ENCODE measurements at places on chromosomes 1 and 21.

DNA sequence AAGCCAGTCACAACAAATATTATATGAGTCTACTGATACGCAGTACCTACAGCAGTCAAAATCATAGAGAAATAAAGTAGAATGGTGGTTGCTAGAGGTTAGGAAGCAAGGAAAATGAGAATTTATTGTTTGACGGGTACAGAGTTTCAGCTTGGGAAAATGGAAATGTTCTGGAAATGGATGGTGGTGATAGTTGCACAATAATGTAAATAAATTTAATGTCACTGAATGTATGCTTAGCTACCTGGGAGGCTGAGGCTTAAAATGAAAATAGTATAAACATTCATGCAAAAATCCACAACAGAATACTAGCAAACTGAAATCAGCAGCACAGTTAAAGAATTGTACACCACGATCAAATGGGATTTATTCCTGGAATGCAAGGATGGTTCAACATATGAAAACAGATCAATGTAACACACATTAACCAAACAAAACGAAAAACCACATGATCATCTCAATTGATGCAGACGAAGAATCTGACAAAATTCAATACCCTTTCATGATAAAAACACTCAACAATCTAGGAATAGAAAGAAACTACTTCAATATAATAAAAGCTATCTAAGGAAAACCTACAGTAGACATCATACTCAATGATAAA lies 10.7 kb downstream of the TUT4 start:
- H3K4me1 ChIP-seq = peaks cover 1% of the 10 kb centered on the region
- H3K4me3 ChIP-seq = no peak overlapping the region
- no peak for DNase-seq
- H3K27me3 ChIP-seq = no peaks in the 10 kb centered on the region

GRCh38 chr1:27395441-27396195 lies 3.2 kb downstream of the GPR3 start:
- peaks cover 8% of the 10 kb centered on the region for H3K4me1 ChIP-seq
- no peak overlapping the region for H3K4me3 ChIP-seq
- H3K36me3 ChIP-seq = no peaks in the 10 kb centered on the region
- H3K27ac ChIP-seq = no peak overlapping the region

DNA sequence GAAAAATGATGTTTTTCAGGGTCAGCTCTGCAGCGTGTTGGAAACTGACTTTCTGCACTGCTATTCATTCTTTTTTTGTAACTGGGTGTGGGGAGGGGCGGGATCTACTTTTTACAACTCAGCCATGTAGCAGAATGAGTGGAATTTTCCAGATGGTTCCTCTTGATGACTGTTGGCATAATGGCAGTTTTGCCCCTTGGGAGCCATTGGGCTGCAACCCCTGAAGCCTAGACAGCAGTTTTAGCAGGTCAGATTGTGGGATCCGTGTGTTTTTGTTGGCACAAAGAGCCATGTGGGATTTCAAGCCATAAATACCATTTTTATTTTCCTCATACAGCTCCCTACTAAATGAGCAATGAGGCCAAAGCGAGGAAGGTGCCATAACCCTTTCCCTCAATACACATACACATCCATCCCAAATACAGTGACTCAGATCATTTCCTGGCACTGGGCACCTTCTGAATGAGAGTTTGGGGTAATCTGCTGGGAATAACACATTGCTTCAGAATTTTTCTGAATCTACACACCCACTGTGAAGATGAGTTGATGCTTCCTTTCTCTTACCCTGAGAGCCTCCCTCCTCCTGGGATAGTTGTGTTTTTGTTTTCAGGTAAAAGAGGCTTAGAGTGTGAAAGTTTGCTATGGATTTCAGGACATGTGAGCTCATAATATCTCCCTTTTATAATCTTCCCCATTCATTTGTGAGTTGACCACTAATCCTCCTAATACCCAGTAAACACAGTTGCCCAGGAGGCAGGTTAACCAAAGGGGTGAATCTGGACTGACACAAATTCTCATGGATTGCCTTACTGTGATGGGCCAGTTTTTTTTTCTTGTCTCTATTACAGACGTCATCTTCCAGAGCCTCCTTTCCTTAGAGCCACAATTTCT lies 13.1 kb downstream of the S100A10 start:
- H3K36me3 ChIP-seq = peaks cover 52% of the 10 kb centered on the region
- H3K4me1 ChIP-seq = peaks cover 38% of the 10 kb centered on the region
- no peak overlapping the region for H3K4me3 ChIP-seq
- no peak overlapping the region for H3K27ac ChIP-seq

GRCh38 chr1:243268751-243269460 lies 13.1 kb downstream of the SDCCAG8 start:
- no peaks in the 10 kb centered on the region for H3K27me3 ChIP-seq
- peaks cover 7% of the 10 kb centered on the region for H3K36me3 ChIP-seq
- H3K27ac ChIP-seq = no peak overlapping the region
- no peak overlapping the region for H3K4me3 ChIP-seq
- H3K4me1 ChIP-seq = peaks cover 12% of the 10 kb centered on the region

- no peak for DNase-seq
- no peaks in the 10 kb centered on the region for H3K4me1 ChIP-seq
- no peak overlapping the region for H3K27ac ChIP-seq
- H3K27me3 ChIP-seq = no peaks in the 10 kb centered on the region
- H3K36me3 ChIP-seq = peaks cover 6% of the 10 kb centered on the region
Observed at GRCh38 chr1:87051965-87052364, 137.5 kb downstream of the HS2ST1 start.

DNA sequence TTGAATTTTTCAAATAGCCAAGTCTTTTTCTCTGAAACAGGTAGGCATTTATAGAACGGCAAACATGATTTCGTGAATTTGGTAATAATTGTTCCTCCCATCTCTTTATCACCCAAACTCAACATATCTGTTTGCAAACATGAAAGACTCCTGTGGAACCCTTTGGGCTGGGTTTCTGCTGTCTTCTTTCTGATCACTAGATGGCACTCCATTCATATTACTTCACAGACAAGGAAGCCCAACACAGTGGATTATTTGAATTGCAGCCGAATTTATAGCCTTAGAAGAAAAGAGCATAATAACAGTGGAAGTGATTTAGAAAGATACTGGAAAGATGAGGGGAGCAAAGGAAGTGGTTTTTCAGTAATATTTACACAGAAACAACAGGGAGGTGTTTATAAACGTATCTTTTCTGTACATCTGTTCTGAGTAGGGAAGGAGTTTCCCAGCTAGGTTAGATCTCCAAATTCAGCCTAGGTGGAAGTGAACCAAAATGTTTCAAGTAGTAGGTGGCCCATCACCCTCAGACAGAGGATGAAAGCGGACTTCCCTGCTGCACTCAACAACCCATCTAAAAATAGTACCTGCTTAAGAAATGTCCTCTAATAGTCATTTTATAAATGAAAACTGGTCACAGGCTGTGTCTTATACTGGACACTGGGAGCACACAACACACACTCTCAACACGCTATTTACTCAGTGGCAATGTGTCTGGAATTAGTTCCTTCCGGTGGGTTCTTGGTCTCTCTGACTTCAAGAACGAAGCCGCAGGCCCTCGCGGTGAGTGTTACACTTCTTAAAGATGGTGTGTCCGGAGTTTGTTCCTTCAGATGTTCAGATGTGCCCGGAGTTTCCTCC lies 67.6 kb downstream of the MAP3K21 start:
- no peaks in the 10 kb centered on the region for H3K4me1 ChIP-seq
- H3K36me3 ChIP-seq = no peaks in the 10 kb centered on the region
- no peak overlapping the region for H3K4me3 ChIP-seq
- no peak for DNase-seq
- no peak overlapping the region for H3K27ac ChIP-seq

DNA sequence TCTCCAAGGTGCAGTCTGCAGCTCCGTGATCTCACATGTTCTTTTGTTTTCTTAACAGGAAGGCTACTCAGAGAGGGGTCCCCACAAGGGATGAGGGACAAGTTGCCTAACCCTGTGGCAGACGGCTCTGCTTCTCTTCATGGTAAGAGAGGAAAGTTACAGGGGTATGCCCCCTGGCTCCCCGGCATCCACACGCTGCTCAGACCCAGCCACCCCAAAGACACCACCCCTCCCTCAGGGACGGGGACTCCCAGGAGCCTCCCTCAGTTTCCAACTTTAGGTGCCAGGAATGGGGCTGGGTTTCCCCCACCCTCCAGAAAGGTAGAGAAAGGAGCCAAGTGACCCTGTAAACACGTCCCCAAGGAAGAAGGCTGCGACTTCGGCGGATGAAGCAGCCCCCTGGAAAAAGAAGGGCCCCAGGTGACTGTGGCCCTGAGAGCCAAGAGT lies 19.7 kb downstream of the OPTC start:
- H3K27ac ChIP-seq = no peak overlapping the region
- H3K4me3 ChIP-seq = no peak overlapping the region
- DNase-seq = no peak
- H3K4me1 ChIP-seq = peaks cover 9% of the 10 kb centered on the region
- no peaks in the 10 kb centered on the region for H3K36me3 ChIP-seq

DNA sequence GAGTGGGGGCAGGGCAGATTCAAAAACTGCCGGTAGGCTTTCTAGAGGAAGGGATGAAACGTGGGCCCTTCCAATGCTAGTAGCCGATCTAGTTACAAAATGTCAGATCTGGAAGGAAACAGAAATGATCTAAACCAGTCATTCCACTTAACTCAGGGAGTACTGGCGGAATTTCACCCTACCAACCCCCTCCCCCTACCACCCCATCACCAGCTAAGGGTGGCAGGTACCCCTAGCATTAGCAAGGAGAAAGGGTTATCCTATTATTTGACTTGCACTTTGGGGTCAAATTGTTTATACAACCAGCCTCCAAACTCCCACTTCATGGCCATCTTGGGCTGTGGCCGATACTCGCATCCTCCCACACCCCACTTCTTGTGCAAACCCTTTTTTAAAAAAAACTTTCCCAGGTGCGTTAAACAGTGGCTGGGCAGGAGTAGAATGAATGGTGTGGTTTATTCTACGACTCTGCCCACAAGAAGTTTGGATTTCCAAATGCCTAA lies 644 bp upstream of the MRPL24 start:
- peaks cover 67% of the 10 kb centered on the region for H3K4me1 ChIP-seq
- no peak for DNase-seq
- H3K27ac ChIP-seq = peak overlapping the region; percentile 96
- H3K36me3 ChIP-seq = peaks cover 36% of the 10 kb centered on the region
- H3K4me3 ChIP-seq = peak overlapping the region; percentile 95

DNA sequence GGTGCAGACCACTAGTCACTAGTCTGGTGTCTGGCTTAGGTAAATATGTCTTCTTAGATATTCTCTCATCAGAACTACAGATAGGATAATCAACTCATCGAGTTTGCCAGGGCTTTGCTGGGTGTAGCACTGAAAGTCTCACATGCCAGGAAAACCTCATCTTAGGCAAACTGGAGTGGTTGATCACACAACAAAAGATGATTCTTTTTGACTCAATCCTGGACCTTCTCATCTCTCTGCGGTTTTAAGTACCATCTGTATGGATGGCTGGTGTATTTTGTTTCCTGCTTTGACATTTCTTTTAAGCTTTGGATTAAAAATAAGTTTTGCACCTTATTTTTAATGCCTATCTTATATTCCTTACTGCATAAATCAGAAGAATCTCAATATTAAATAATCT lies 11.3 kb downstream of the GBP2 start:
- peak overlapping the region; percentile 30 for H3K27ac ChIP-seq
- no peaks in the 10 kb centered on the region for H3K27me3 ChIP-seq
- peaks cover 15% of the 10 kb centered on the region for H3K4me1 ChIP-seq
- peaks cover 69% of the 10 kb centered on the region for H3K36me3 ChIP-seq
- no peak for DNase-seq

- no peak overlapping the region for H3K4me3 ChIP-seq
- H3K36me3 ChIP-seq = peaks cover 53% of the 10 kb centered on the region
- no peak for DNase-seq
- H3K27me3 ChIP-seq = no peaks in the 10 kb centered on the region
- H3K4me1 ChIP-seq = no peaks in the 10 kb centered on the region
Observed at GRCh38 chr21:32320726-32321125, 22.1 kb downstream of the MRAP start.

- no peaks in the 10 kb centered on the region for H3K27me3 ChIP-seq
- H3K4me3 ChIP-seq = peak overlapping the region; percentile 50
- DNase-seq = no peak
- peaks cover 43% of the 10 kb centered on the region for H3K36me3 ChIP-seq
- peak overlapping the region; percentile 84 for H3K27ac ChIP-seq
Observed at GRCh38 chr1:113947388-113948107, 18.4 kb downstream of the HIPK1 start.

DNA sequence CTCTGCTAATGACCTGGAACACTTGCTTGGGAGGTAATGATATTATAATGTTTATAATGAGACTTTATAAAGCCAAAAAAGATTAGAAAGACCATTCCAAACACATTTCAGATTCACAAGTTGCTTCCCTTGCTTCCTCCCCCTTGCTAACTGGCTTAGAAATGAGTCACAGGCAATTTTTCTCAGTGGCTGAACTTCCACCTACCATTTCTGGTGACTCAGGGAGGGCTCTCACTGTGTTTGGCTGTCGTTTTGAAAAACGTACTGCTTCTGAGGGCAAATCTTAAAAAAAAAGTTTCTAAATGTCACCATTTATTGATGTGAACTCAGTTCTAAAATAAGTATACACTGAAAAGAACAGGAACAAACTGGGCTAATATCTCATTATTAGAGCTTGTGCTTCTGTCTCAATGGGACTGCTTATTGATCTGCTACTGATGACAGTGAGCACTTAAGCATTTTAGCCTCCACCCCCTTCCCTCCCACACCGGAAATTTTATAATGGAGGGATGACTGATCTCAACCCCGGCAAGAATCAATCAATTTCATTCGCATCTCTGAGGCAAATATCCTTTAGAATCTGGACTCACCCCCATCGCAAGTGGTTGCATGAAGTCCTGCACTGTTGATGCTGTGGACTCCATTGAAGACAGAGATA lies 278.3 kb downstream of the KCTD3 start:
- H3K27ac ChIP-seq = no peak overlapping the region
- no peak for DNase-seq
- H3K36me3 ChIP-seq = no peaks in the 10 kb centered on the region
- no peaks in the 10 kb centered on the region for H3K27me3 ChIP-seq

GRCh38 chr1:49060766-49061165 lies 284.1 kb upstream of the BEND5 start:
- H3K27me3 ChIP-seq = no peaks in the 10 kb centered on the region
- no peaks in the 10 kb centered on the region for H3K36me3 ChIP-seq
- H3K27ac ChIP-seq = no peak overlapping the region
- DNase-seq = no peak

DNA sequence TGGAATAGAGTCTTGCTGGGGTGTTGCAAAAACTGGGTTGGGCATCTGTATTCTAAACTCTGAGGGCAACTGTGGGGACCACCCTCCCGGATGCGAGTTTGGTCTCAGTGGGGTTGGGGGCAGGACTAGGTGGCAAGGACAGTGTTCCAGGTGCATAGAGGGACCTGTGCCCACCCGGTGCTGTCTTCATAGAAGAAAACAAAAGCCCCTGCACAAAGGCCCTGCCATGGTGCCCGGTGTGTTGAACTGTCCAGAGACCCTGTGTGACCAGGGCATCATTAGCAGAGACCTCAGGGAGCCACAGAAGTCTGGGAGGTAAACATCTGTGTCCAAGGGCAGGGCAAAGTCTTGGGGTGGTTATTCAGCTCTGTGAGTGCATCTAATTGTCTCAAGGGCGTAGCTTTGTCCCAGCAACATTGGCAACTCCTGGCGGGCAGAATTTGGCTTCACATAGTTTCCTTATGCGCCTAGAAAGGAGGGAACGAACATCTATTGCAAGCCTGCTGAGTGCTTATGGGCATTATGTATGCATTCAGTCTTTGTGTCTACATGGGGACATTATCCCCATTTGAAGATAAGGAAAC lies 72.2 kb upstream of the IFFO2 start:
- no peak for DNase-seq
- H3K36me3 ChIP-seq = no peaks in the 10 kb centered on the region
- H3K27me3 ChIP-seq = peaks cover 29% of the 10 kb centered on the region
- no peak overlapping the region for H3K4me3 ChIP-seq
- H3K4me1 ChIP-seq = no peaks in the 10 kb centered on the region

Data from activated CD8-positive, alpha-beta memory T cell treated with anti-CD3 and anti-CD28 coated beads, Interleukin-2, amount 10 ng/mL, durations not matched to agents 7 days and 5 days (primary cell).